ENCODE measurements at places on chromosomes 11 and 22. TPM values are rescaled to one million over a fixed set of nuclear protein-coding genes. Genes with fewer than 3 reads are reported as not detected.

DNA sequence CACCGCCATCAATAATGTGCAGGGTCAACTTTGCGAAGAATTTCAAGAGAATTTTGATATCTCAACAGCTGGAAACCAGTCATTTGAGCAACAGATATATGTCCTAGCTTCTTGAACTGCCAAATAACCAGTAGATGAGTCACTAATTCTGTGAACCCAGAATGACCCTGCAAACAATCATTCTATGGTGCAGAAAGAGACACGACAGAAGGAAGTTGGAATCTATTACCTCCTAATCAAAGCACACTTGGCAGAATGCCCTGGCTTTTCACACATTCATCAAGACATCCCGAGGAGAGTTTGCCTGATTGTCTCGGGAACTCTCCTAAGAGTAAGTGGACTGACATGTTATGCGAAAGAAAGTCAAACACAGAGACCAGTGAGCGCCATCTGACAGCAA is 621.1 kb downstream of the OPCML start:
- H3K4me3 ChIP-seq, result no peak overlapping the region
- no peaks in the 10 kb centered on the region for H3K36me3 ChIP-seq
- DNase-seq, result no peak
- no peaks in the 10 kb centered on the region for H3K4me1 ChIP-seq

GRCh38 chr22:28014211-28015045 is 95.4 kb upstream of the PITPNB start:
- no peaks in the 10 kb centered on the region for H3K36me3 ChIP-seq
- DNase-seq, result no peak
- no peak overlapping the region for H3K4me3 ChIP-seq
- no peak overlapping the region for H3K27ac ChIP-seq

- no peak for DNase-seq
- H3K4me3 ChIP-seq, result no peak overlapping the region
- no peak overlapping the region for H3K27ac ChIP-seq
- no peaks in the 10 kb centered on the region for H3K36me3 ChIP-seq
- H3K27me3 ChIP-seq, result no peaks in the 10 kb centered on the region
Observed at GRCh38 chr22:36191106-36191836, 10.3 kb downstream of the APOL4 start.

DNA sequence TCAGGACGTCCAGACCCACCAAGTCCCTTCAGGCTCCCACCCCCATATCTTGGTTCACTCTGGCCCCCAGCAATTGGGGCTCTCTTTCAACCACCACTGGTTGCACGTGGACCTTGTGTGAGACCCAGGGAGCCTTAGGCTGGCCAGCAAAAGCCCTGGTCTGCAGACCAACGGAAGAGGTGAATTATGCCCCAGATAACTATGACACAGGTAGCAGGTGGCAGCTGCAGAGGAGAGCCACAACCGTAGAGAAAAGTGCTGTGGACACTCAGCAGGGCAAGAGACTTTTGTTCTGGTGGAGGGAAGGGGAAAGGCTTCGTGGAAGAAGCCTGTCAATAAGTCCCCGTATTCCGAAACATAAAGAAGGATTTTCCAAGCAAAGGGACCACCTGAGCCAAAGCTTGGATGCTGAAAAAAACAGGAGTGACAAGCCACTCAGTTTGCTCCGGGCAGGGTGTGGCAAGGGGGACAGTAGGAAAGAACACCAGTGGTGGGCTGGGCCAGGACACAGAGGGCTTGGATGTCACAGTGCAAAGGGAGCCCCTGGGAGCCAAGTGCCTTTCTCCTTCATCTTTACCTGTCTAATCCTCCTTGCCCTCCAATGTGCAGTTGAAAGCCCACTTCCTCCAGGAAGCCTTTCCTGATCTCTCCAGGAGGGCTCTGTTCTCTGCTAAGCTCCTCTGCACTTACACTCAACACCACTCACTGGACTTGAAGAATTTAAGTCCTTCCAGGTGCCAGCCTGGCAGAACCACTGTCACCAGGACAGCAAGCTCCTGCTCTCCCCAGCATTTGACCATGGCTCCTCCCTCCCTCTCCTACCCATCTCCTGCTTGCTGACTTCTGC is 264.7 kb downstream of the BUD13 start:
- DNase-seq, result no peak
- H3K4me1 ChIP-seq, result no peaks in the 10 kb centered on the region
- no peak overlapping the region for H3K27ac ChIP-seq
- H3K27me3 ChIP-seq, result peaks cover 50% of the 10 kb centered on the region

- DNase-seq, result peak; percentile 89
- no peak overlapping the region for H3K4me3 ChIP-seq
- peak overlapping the region; percentile 87 for H3K27ac ChIP-seq
- peaks cover 60% of the 10 kb centered on the region for H3K4me1 ChIP-seq
Observed at GRCh38 chr11:86740628-86741483, 59.5 kb upstream of the PRSS23 start.

GRCh38 chr22:27372364-27372763 is 429.2 kb downstream of the MN1 start:
- peaks cover 5% of the 10 kb centered on the region for H3K4me1 ChIP-seq
- no peak overlapping the region for H3K27ac ChIP-seq
- no peak overlapping the region for H3K4me3 ChIP-seq
- no peaks in the 10 kb centered on the region for H3K36me3 ChIP-seq
- no peak for DNase-seq

DNA sequence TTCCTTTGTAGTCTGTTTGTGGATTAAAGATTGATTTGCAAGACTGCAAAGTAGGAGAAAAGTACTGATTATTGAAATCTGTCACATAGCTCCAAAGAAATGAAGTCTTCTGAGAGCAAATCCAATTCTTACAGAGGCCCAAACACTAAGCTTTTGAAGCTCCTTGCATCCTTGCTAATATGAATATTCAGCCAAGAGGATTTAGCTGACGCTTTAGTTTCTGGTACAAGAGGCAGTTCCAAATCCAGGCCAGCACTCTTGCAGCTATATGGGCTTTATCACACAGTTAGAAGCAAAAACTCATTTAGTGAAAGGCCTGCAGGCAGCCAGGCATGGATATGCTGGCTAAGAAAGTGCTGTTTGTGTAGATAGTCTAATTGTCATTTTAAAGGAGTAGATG is 12.7 kb downstream of the PAAF1 start:
- no peaks in the 10 kb centered on the region for H3K4me1 ChIP-seq
- DNase-seq, result no peak
- H3K36me3 ChIP-seq, result no peaks in the 10 kb centered on the region

DNA sequence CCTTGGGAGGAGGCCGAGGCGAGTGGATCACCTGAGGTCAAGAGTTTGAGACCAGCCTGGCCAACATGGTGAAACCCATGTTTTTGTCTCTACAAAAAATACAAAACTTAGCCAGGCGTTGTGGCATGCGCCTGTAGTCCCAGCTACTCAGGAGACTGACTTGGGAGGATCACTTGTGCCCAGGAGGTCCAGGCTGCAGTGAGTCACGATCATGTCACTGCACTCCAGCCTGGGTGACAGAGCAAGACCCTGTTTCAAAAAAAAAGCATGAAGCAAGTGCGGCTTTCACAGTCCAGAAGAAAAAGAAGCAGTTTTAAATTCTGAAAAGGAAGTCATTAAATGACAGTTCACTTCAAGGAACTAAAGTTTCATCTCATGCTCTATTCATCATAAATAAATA is 7.1 kb upstream of the LTO1 start:
- H3K27ac ChIP-seq, result no peak overlapping the region
- no peaks in the 10 kb centered on the region for H3K27me3 ChIP-seq
- DNase-seq, result no peak
- no peak overlapping the region for H3K4me3 ChIP-seq
- H3K36me3 ChIP-seq, result no peaks in the 10 kb centered on the region

GRCh38 chr11:115927823-115928329 is 423.7 kb upstream of the CADM1 start:
- H3K4me3 ChIP-seq, result no peak overlapping the region
- no peaks in the 10 kb centered on the region for H3K27me3 ChIP-seq
- H3K36me3 ChIP-seq, result no peaks in the 10 kb centered on the region
- DNase-seq, result no peak
- no peaks in the 10 kb centered on the region for H3K4me1 ChIP-seq

GRCh38 chr11:134686460-134687061 is 274.5 kb upstream of the B3GAT1 start:
- DNase-seq, result no peak
- H3K4me3 ChIP-seq, result no peak overlapping the region
- no peaks in the 10 kb centered on the region for H3K36me3 ChIP-seq
- H3K27ac ChIP-seq, result no peak overlapping the region
- no peaks in the 10 kb centered on the region for H3K4me1 ChIP-seq

- H3K27me3 ChIP-seq, result no peaks in the 10 kb centered on the region
- H3K4me3 ChIP-seq, result no peak overlapping the region
- H3K36me3 ChIP-seq, result no peaks in the 10 kb centered on the region
- DNase-seq, result no peak
Observed at GRCh38 chr11:47010179-47010578, 73.6 kb downstream of the CSTPP1 start.

GRCh38 chr22:19943082-19944026 is 1.7 kb upstream of the TXNRD2 start:
- H3K27me3 ChIP-seq, result no peaks in the 10 kb centered on the region
- no peaks in the 10 kb centered on the region for H3K36me3 ChIP-seq
- peak overlapping the region; percentile 80 for H3K4me3 ChIP-seq
- H3K4me1 ChIP-seq, result peaks cover 32% of the 10 kb centered on the region
- H3K27ac ChIP-seq, result peak overlapping the region; percentile 96
- DNase-seq, result no peak

GRCh38 chr11:115700496-115700895 is 196.3 kb upstream of the CADM1 start:
- no peak overlapping the region for H3K27ac ChIP-seq
- H3K4me1 ChIP-seq, result no peaks in the 10 kb centered on the region
- H3K27me3 ChIP-seq, result no peaks in the 10 kb centered on the region
- H3K4me3 ChIP-seq, result no peak overlapping the region
- DNase-seq, result no peak

C11orf97 gene
- total RNA-seq, result not detected

OR51B5 gene
- 140 TPM for total RNA-seq

PATE2 gene
- total RNA-seq, result not detected

GRCh38 chr11:111419181-111419580 is 40.1 kb upstream of the POU2AF1 start:
- no peak for DNase-seq
- H3K27ac ChIP-seq, result no peak overlapping the region
- no peak overlapping the region for H3K4me3 ChIP-seq
- no peaks in the 10 kb centered on the region for H3K4me1 ChIP-seq

DNA sequence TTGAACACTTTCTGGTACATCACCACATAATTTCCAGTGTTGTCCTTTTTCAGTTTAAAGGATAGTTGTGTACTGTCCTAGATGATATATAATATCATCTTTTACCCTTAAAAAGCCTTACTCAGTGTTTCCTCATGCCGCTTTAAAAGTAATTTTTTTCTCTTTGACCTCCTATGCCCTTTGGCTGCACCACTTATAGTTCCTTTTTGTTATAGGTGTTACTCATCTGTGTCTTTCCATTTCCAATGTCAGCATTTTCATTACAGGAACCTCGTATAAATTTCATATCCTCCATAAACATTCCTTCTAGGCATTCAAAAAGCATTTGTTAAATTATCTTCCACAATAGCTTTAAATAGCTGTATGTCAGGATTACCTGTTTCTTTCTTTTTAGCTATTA is 40.8 kb downstream of the USP47 start:
- H3K36me3 ChIP-seq, result 0 out of 2 replicates have a peak, but pooled peaks cover 5% of the 10 kb centered on the region
- no peak overlapping the region for H3K4me3 ChIP-seq
- H3K4me1 ChIP-seq, result no peaks in the 10 kb centered on the region
- no peak overlapping the region for H3K27ac ChIP-seq

GRCh38 chr22:35928285-35928798 is 100.3 kb downstream of the RBFOX2 start:
- H3K36me3 ChIP-seq, result no peaks in the 10 kb centered on the region
- H3K4me1 ChIP-seq, result peaks cover 5% of the 10 kb centered on the region
- H3K4me3 ChIP-seq, result no peak overlapping the region
- DNase-seq, result no peak
- H3K27ac ChIP-seq, result no peak overlapping the region
- no peaks in the 10 kb centered on the region for H3K27me3 ChIP-seq

- H3K4me1 ChIP-seq, result no peaks in the 10 kb centered on the region
- no peak for DNase-seq
- no peaks in the 10 kb centered on the region for H3K27me3 ChIP-seq
- no peak overlapping the region for H3K4me3 ChIP-seq
- H3K36me3 ChIP-seq, result no peaks in the 10 kb centered on the region
Observed at GRCh38 chr11:129434641-129435498, 59.2 kb downstream of the BARX2 start.

HTR3A gene
- 0.12 TPM for total RNA-seq

DNA sequence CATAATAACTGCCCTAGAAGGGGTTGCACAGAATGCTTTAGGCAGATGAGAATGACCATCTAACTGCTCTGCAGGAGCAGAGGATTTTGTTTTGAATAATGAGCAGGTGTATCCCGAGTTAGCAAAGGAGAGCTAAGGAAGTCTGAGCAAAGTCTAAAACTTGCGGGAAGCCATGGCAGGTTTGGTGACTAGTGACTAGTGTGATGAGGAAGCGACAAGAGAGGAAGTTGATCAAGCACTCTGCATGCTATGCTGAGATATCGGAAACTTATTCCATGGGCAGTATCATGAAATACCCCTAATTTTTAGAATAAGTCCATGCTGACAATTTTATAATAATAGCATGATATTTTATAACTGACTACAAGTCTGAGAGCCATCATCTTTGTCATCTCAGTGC is 12.9 kb downstream of the OLFML1 start:
- no peak for DNase-seq
- no peak overlapping the region for H3K4me3 ChIP-seq
- peaks cover 36% of the 10 kb centered on the region for H3K27me3 ChIP-seq

DNA sequence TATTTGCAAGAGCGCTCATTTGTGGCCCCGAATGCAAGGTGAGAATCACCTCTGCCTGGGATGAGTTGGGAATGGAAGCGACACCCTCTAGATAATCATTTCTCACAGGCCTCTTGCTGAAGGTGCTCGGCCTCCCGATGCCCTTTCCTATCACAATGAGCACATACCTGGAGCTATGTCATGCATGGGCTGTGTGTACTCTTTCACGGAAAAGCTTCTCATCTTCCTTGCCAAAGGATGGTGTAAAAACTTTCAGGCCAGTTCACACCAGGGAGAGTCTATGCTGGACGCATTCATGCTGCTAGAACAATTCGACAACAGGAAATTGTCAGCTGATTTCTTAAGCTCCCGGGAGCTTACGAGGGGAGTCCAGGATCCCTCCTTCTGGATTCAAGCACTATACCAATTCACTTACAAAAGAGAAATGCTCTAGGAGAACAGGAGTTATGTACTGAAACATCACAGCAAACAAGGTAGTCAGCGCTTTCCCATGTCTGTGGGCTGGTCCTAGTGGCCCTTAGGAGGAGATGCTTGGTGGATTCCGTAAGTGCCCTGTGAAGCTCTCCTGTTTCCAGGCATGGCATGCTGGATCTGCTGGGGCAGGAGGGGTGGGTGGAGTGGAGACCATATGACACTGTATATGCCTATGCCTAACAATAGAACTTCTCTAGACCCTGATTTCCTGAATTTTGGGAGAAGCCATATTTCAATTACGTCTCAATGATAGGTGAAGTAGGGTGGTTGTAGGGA is 53.1 kb upstream of the B3GAT1 start:
- H3K36me3 ChIP-seq, result no peaks in the 10 kb centered on the region
- no peaks in the 10 kb centered on the region for H3K4me1 ChIP-seq
- H3K4me3 ChIP-seq, result no peak overlapping the region

GRCh38 chr11:70862093-70862492 is 390.3 kb downstream of the SHANK2 start:
- H3K4me1 ChIP-seq, result no peaks in the 10 kb centered on the region
- H3K36me3 ChIP-seq, result no peaks in the 10 kb centered on the region
- H3K27me3 ChIP-seq, result no peaks in the 10 kb centered on the region
- no peak for DNase-seq
- H3K27ac ChIP-seq, result no peak overlapping the region

NXPE4 gene
- total RNA-seq, result not detected

OR10D3 gene
- not detected for total RNA-seq

All from HCT116 (cell line).